ENCODE measurements at places on chromosomes 12 and 14. TPM values are rescaled to one million over a fixed set of nuclear protein-coding genes. Genes with fewer than 3 reads are reported as not detected.

Gene PDZRN4
- not detected for total RNA-seq

Gene EDDM3A
- not detected for total RNA-seq

Gene DDIT3
- 12.7 TPM for total RNA-seq

Gene MAP1LC3B2
- 2.0 TPM for total RNA-seq

Gene TGM1
- 1.5 TPM for total RNA-seq

Gene KCNK13
- not detected for total RNA-seq

Gene PPFIA2
- not detected for total RNA-seq

Gene GPRC5A
- 17.9 TPM for total RNA-seq

Gene ABCD2
- 0.14 TPM for total RNA-seq

Gene TSPAN19
- total RNA-seq = not detected

Gene ACOT4
- total RNA-seq = 0.57 TPM

Gene DEGS2
- not detected for total RNA-seq

Gene DPPA3
- total RNA-seq = not detected

Gene TAS2R31
- total RNA-seq = 7.7 TPM

Gene GYS2
- not detected for total RNA-seq

Gene CBX5
- 19.9 TPM for total RNA-seq

Gene PGF
- total RNA-seq = 2.4 TPM

Gene OR6C2
- total RNA-seq = not detected

Gene IGF1
- total RNA-seq = 0.22 TPM

Gene CLEC1B
- total RNA-seq = not detected

Gene BBOF1
- 5.9 TPM for total RNA-seq

Gene PRORP
- 25.2 TPM for total RNA-seq

Gene SDR9C7
- not detected for total RNA-seq

Gene MSI1
- total RNA-seq = not detected

Gene CGRRF1
- total RNA-seq = 9.4 TPM

Gene FANCM
- total RNA-seq = 2.2 TPM

Gene EXOC3L4
- total RNA-seq = 2.4 TPM

Gene FAM161B
- total RNA-seq = 3.3 TPM

Gene FGD4
- total RNA-seq = 5.9 TPM

Gene ACOT6
- not detected for total RNA-seq

Gene FOXG1
- total RNA-seq = under 0.01 TPM

Gene CCDC177
- total RNA-seq = not detected

Gene AQP6
- not detected for total RNA-seq

Gene PTCSC3
- not detected for total RNA-seq

Gene NIN
- total RNA-seq = 55.7 TPM

Gene NGB
- not detected for total RNA-seq

Gene AJUBA
- total RNA-seq = 91.7 TPM

Gene CPNE6
- total RNA-seq = under 0.01 TPM

Gene MIPOL1
- total RNA-seq = 13.5 TPM
